ENCODE measurements at places on chromosomes 2 and 18.

- DNase-seq = peak; percentile 46
Measured at GRCh38 chr2:158191076-158191895, 89.6 kb downstream of the UPP2 start.

DNA sequence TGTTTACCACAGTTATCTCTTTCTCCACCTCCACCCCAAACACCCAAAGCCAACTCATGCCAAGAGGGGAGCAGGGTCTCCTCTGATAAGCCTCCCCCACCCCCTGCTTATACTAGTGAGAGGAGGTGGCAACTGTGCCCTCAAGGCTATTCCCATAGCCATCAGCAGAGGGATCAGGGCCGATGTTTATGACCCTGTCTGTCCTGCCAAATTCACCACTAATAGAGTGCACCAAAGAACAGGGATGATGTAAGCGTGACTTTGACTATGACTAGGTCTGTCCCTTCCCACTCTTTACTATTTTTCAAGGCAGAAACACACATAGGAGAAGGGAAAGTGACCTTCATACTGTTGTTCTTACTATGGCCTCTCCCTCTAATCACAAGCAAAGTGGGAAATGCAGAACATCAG, 74.6 kb downstream of the CLHC1 start:
- no peak for DNase-seq

DNA sequence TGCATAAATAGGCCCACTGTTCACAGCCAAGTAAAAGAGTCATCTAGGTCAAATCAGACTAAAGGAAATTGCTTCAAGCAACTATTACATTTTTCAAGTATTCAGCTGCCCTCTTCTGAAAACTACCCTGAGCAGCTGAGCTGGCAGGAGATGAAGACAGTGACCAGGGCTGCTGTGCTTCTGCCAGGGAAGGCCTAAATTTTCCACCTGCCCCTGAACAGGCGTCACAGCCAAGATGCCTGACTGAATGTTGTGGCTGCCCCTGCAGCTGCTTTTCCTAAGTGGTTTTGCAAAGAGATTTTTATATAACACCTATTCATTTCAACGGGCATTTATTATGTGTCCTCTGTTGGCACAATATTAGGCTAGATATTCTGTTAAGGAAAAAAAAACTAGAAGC, 96.7 kb upstream of the RPE start:
- DNase-seq = no peak

- peak; percentile 76 for DNase-seq
Measured at GRCh38 chr2:101900375-101900774, 91.4 kb upstream of the IL1R2 start.

GRCh38 chr18:13124411-13124810, 94.1 kb upstream of the LDLRAD4 start:
- DNase-seq = no peak

DNA sequence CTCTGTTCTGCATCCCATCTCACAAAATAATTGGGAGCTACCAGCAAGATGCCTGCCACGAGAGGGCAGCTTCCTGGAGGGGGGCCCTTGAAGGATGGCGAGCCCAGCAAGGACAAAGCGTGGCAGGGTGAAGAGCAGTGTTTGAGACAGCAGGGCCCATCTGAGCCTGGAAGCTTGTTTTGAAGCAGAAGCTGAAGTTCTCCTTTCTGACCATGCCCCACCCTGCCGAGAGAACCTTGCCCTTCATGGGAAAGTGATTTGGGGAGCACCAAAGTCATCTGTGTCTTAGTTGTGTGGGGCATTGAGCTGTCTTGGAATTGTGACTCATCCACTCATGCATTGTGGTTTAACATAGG, 216.3 kb downstream of the BCL11A start:
- no peak for DNase-seq

GRCh38 chr2:101844055-101844635, 146.6 kb downstream of the MAP4K4 start:
- no peak for DNase-seq

DNA sequence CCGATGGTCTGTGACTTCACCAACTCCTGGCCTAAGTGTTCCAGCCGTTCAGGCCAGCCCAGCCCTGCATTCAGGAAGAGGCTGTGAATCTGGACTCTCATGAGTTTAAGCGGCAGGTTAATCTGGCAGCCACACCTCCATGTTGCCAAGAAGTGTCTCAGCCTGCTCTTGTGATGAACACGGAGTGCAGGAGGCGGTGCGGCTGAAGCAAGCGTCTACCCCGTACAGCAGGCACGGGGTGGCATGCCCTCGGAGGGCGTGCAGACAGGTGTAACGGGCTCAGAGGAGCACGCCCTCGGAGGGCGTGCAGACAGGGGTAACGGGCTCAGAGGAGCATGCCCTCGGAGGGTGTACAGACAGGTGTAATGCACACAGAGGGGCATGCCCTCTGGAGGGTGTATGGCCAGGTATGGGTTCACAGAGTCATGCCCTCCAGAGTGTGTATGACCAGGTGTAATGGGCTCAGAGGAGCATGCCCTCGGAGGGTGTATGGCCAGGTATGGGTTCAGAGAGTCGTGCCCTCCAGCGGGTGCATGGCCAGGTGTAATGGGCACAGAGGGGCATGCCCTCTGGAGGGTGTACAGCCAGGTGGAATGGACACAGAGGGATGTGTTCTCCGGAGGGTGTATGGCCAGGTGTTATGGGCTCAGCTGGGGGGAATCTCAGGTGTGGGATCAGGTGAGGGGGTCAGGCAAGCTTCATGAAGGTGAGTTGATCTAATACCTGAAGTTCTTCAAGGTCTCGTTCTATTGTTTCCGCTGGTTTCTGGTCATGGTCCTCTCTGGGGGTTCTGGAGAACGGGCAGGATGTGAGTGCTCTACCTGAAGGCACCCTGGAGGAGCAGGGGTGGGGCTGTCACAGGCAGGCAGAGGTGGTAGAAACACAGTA, 22.6 kb downstream of the CROCC2 start:
- DNase-seq = no peak

DNA sequence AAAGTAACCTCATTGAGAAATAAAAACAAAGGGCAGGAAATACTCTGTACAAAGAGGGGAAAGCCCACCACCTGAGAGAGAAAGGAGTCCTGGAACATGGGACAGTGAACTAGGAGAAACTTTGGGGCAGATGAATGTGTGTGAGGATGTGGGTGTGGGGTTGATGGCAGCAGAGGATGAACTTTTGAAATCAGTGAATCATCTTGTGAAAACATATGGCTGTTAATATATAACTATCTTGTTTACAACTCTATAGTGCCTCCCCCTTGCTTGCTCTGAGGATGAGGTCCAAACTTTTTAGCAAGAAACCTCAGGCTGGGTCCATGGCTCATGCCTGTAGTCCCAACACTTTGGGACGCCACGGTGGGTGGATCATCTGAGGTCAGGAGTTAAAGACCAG, 171.8 kb upstream of the LHCGR start:
- no peak for DNase-seq

DNA sequence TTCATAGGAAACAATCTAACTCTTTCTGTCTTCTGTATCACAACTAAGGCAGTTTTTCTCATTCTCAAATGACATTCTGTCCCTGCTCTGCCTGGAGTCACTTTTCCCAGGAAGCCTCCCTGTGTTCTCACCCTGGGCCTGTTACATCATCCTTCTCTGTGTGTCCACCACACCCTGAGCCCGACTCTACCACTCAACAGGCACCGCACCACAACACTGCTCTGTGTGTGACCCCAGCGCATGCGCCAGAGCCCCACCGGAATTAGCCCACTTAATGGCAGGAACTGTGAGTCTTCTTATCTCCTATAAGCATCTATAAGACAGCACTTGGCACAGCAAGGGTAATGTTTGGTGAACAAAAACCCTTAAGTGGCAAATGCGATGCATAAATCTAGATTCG, 32.3 kb downstream of the TGFBRAP1 start:
- DNase-seq = no peak

DNA sequence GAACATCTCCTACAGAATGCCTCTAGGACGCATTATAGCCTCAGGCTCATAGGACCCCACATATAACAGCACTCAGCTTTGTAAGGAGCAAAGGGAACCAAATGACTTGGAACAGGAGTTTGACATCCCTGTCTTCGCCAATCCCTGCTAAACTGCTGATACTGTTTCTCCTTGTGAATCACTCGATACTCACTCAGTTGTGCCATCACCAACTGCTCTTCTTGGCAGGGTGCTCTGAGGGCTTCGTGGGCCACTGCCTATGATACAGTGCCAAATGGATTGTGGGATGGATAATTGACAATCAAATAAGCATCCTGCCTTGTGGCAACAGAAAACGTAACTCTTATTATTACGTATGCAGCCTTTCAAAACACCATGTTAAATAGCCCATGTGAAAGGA, 396.3 kb downstream of the RIT2 start:
- no peak for DNase-seq

DNA sequence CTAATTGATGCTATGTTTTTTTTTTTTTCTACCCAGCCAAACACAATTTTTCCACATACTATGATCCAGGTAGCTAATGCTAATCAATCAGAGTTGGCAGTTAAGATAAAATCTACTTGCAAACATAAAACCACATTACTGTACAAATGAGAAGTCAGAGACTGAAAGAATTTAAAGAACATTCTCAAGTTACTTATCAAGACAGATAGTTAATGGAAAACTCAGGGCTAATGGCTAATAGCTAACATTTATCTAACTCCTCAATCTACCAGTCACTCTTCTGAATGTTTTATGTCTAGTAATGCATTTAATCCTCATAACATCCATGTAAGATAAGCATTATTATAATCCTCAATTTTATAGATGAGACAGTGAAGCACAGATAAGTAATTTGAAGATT, 537.6 kb upstream of the SETBP1 start:
- DNase-seq = no peak

GRCh38 chr2:53820711-53821110, 33.9 kb downstream of the ERLEC1 start:
- DNase-seq = no peak

GRCh38 chr2:172200495-172201085, 97.9 kb upstream of the DLX2 start:
- peak; percentile 33 for DNase-seq

DNA sequence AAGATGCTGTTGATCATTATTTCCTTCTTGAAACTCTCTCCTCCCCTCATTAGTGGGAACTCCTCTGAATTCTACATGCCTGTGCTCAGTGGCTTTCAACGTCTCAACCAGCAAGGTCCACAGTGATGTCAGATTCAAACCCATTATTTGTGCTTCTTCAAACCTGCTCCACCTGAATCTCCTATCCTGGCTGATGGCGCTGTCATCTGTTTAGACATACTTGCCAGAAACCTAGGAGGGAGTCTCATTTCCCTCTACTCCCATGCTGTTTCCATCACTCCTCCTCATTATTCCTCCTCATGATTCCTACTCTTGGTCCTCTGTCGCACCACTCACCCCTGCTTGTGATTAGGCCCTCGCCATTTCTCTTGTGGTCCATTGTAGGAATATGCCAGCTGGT, 2.9 kb upstream of the LPIN2 start:
- no peak for DNase-seq

GRCh38 chr18:3597409-3598357, 147.7 kb downstream of the TGIF1 start:
- no peak for DNase-seq

GRCh38 chr2:123002660-123003248, 1022.3 kb upstream of the CNTNAP5 start:
- DNase-seq = no peak

GRCh38 chr2:56183643-56184499, at the start of gene CCDC85A:
CCDC85A (plus strand) TSS chr2:56183990; CDS start chr2:56184625, 635 bp downstream.
- DNase-seq = peak; percentile 83

DNA sequence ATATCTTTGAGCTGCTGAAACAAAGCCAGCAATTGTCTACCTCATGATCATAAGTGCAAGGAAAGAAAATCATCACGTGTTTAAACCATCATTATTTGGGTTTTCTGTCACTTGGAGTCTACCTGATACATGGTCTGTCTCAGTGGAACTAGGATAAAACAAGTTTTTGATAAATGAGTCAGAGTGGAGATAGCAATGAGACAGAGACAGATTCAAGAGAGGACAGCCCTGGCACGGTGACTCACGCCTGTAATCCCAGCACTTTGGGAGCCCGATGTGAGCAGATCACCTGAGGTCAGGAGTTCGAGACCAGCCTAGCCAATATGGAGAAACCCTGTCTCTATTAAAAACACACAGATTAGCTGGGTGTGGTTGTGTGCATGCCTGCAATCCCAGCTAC, 93.8 kb downstream of the PMAIP1 start:
- no peak for DNase-seq

DNA sequence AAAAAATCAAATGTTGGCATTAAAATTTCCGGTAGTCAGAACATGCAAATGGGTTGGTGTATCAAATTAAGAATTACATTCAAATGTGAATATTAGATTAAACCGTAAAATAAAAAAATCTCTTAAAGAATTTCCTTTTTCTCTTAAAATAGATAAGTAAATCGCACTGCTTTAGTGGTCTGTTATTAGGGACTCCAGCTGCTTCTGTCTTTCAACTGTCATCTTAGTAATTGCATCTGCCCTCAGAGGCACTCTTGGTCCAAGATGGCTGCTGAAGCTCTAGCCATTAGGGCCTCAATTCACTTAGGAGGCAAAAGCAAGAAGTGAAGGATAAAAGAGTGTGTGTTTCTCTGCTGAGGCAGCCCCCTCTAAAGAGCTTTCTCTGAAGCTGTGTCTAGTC, 132.4 kb downstream of the MGAT5 start:
- DNase-seq = no peak

DNA sequence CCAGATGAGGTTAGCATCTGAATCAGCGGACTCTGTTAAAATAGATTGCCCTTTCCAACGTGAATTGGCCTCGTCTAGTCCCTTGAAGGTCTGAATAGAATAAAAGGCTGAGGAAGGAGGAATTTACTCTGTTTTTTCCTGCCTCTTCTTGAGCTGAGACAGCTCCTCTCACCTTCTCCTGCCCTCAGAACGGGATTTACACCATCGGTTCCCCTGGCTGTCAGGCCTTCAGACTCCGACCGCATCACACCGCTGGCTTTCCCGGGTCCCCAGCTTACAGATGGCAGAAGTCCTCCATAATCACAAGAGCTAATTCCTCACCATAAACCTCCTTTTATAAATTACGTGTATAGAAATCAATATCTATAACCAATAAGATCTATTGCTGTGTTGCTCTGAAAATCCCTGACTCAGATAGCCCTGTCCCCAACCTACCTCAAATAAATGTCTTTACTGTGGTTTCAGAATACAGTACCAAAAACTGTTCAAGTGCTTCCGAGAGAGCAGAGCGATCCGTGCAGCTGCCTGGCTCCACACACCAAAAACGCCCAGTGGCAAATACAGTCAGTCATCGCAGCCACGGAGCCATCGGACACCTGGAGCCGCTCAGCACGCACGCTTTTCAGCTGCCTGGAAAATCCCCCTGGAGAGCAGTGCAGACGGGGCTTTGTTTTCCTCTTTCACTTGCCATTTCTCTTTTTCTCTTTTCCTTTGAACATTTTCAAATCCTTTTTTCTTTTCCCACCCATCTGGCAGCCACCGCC, 196.9 kb downstream of the NRP2 start:
- DNase-seq = no peak

- DNase-seq = no peak
Measured at GRCh38 chr18:28208712-28209265, 31.9 kb upstream of the CDH2 start.

- DNase-seq = no peak
Measured at GRCh38 chr2:108171657-108172056, 68.1 kb upstream of the SULT1C3 start.

GRCh38 chr2:96764253-96764637, 3.5 kb downstream of the CNNM4 start:
- DNase-seq = no peak
